EH (cell line): ENCODE measurements at places on chromosomes 1 and 21.

DNA sequence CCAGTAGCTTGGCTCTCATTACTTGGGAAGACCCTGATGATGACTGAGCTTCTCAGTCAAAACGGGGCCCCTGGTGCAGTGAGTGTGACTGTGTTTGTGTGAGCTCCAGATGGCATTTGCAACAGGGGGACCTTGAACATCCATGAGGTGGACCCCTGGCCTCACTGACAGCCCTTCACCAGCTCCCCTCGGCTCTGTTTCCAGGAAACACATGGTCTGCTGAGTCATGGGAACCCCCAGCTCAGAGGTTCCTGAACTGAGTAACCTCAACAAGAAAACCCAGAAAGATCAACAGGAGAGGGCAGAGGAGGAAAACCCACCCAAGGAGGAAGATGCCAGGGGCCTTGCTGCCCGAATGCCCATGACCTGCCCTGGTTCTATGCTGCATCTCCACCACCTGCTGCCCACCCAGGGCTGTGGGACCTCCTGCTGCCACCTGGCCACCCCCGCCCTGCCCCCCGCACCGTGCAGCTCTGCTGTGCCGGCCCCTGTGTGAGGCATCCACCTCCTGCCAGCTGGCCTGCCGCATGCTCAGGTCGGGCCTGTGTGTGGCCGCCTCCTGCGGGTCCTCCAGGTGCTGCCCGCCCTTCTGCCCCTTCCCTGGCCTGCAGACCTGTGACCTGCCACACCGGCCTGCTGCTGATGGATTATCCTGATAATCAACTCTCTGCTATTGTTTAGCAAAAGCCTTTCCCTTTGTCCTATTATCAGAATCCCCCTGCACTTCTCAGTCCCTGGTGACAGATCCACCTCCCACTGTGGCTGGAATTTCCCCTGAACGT lies 4.2 kb upstream of the KRTAP12-1 start:
- no peak for DNase-seq

DNA sequence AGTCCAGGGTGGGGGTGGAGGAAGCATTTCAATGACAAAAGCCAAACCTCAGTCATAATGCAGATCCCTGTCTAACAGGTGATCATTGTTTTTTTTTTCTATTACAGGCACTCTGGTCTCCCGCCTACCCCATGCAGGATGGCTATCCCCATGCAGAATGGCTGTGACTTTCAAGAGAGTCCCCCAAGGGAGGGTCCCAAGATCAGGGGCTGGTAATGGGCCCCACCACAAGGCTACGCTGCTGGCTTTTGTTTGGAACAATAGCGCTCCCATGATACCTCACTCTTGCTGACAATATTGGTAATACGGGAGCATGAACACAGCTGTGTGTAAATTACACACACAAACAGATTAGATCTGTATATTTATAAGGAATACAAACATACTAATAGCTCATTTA lies 119.4 kb downstream of the SLC45A1 start:
- no peak for DNase-seq

DNA sequence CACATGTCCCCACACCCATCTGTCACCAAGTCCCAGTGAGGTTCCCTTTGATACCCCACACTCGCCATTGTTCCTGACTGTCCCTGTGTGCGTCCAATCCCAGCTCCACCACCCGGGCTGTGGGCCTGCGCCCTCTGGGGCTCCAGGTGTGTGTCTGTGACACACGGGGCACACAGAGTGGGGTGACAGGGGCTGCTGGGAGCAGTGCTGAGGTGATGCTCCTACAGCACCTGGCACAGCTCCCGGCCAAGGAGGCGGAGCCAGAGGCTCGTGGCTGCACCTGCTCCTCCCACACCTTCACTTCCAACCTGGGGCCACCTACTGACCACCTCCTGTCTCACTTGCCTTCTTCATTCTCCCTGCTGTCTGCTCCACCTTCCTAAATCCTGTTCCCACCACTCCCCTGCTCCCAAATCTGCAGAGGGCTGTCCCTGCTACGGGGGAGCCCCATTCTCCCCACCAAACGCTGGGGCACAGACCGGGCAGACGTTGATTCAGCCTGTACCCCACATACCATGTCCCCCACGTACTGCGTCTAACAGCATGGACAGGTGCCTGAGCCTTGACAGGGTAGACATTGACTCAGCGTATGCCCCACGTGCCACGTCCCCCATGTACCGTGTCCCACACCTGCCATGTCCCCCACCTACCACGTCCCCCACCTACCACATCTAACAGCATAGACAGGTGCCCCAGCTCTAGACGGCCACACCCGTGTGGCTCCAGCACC lies 16.4 kb downstream of the WDR4 start:
- DNase-seq: no peak

DNA sequence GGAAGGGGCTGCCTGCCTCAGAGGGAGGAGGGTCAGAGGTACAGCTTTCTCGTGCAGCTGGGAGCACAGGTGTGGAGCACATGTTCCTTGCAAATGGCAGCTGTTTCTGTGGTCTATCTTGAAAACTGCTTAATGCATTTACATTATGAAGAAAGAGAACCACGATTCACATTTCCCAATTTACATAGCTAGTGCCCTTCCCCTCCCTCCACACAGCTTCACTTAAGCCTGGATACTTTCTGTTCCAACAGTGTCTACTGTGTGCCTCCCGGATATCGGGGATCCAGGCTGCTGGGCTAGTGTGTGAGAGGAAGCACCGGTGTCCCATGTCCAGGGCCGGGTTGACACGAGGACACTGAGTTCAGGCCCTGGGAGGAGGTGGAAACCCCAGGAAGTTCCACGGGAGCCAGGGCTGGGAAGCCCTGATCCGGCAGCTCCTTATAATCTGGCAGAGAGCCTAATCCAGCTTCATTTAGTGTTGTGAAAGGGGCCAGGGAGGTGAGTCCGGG lies 31.6 kb downstream of the TMCC2 start:
- DNase-seq: peak; percentile 43

DNA sequence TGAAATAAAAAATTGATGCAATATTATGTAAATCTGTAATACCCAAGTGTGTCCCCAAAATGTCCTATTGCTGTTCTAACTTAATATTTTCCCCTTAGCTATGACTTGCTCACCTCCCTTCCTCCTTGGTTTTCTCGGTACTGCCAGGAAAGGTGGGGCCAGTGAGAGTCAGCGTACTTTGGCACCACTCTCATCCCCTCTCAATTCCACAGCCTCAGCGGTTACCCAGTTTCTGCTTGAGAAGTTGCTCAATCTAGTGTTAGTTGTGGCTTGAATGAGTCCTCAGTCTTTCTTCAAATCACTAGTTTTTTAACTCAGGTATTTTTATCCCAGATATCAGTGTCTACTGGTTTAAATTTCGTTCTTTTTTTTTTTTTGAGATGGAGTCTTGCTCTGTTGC lies 32.3 kb downstream of the BCAS2 start:
- DNase-seq: no peak

GRCh38 chr1:26907071-26907917 lies 6.5 kb downstream of the NR0B2 start:
- DNase-seq: peak; percentile 94

- DNase-seq: peak; percentile 45
These were observed 75.5 kb downstream of the VCAM1 start for GRCh38 chr1:100794748-100795645.

GRCh38 chr1:220684890-220685289 lies 5.3 kb upstream of the C1orf115 start:
- DNase-seq: no peak

DNA sequence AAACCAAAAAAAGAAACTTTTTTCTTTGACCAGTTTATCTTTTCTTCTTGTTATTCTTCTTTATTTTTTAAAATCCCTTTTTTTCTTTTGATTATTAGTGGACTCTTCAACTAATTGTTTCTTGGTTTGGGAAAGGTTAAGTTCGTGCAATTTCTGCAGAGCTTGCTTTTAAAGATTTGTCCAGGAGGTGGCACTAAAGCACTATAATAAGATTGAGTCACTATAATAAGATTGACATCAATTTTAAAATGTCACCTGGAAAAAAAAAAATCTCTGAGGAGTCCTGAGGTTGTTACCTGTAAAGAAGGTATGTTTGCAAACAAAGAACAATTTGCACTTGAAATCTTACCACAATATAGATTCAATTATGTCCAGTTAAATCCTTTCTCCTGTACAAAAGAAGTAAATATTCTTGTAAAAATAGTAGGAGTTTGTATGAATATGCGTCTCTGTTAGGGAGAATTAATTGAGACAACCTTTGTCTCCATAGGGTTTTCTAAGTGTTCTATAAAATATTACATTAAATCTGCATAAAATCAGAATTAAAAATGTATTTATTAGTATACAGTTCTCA lies 166.7 kb downstream of the ADGRL4 start:
- peak; percentile 51 for DNase-seq

GRCh38 chr1:1022302-1023009 lies 2.5 kb downstream of the AGRN start:
- no peak for DNase-seq

GRCh38 chr1:236663934-236664333 lies 22.4 kb upstream of the ACTN2 start:
- DNase-seq: no peak

DNA sequence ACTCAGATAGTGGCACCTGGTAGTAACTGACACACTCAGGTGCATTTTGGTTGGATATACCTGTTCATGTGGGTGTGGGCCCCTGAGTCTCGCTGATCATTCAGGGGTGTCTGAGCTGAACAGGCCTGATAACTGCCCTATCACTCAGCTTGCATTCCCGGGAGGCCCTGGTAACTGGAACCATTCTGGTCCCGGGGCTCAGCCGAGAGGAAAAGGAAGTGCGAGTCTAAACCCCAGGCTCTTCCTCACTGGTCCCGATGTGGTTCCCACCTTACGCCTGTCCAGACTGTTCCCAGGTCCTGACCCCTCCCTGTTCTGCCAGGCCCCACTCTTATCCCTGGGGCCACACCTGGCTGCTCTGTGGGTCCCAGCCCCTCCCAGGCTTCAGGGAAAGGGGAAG lies 11.7 kb upstream of the CDK18 start:
- no peak for DNase-seq

DNA sequence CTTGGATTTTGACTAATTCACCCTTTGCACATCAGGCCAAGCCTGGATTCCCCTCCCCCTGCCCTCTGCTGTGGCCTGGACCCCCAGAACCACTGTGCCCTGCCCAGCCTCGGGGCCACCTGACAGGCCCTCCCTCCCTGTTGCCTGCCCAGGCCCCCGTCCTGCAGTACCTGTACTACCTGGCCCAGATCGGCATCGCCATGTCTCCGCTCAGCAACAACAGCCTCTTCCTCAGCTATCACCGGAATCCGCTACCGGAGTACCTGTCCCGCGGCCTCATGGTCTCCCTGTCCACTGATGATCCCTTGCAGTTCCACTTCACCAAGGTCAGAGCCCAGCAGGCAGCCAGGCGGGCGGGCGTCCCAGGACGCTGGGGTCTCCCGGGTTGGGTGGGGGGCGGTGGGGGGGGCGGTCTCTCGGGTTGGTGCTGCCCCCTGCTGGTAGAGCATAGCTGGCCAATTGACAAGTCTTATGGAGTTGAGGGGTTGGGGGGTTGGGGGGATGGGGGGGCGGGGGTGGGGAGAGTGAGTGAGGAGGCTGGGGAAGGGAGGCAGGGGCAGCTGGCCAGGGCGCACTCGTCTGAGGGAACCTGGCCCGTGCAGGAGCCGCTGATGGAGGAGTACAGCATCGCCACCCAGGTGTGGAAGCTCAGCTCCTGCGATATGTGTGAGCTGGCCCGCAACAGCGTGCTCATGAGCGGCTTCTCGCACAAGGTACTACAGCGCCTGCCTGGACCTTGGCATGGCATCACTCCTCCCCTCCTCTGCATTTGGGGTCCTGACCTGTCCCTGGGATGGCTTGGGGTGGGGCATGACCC lies 10.7 kb downstream of the AMPD2 start:
- DNase-seq: no peak

DNA sequence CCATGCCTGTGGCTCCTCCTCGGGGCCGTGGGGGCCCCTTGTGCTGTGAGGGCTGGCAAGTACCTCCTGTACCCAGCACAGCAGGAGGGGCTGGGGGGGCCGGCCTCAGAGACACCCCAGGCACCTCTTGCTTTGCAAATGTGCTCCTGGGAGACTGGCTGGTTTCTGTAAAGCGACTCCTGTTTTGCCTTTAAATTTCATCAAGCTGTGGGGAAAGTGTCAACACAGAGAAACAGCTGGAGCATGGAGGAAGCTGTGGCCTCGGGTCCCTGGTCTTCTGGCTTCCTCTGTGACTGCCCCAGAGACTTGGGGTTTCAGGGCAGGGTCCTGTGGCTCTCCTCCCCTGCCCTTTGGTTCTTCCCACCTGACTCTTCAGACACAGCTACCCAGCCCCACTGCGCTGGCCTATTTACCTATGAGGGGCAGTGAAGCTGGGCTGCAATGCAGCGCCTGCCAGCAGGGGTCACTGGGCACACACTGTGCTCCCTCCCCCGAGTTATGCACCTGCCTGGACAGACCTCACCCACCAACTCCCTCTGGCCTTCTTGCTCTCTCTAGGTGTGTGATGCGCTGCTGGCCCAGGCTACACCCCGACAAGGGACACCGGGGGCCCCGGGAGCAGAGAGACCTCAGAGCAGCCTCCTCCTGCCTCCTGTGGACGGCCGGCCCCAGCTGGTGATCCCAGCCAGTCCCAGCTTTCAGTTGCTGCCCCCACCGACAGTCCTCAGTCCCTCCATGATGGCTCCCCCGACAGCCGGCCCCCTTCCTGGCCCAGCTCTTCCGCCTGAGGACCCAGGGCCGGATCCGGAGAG lies 17.6 kb upstream of the PEX10 start:
- DNase-seq: no peak

DNA sequence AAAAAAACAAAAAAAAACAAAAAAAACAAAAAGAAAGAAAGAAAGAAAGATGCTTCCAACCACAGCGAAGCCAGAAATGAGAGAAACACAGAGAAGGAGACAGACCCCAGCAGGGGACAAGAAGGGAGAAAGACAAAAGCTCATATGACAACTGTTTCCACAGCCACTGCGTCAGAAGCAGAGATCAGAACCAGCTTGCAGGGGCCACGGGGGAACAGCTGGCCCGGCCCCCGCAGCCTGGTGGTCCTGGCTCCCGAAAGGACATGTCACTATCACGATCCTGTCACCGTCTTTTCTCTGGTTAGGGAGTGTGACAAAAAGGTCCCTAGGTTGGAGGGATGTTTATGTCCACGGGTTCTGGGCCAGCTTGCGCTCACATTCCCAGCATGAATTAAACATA lies 60.7 kb downstream of the ACOT7 start:
- no peak for DNase-seq

DNA sequence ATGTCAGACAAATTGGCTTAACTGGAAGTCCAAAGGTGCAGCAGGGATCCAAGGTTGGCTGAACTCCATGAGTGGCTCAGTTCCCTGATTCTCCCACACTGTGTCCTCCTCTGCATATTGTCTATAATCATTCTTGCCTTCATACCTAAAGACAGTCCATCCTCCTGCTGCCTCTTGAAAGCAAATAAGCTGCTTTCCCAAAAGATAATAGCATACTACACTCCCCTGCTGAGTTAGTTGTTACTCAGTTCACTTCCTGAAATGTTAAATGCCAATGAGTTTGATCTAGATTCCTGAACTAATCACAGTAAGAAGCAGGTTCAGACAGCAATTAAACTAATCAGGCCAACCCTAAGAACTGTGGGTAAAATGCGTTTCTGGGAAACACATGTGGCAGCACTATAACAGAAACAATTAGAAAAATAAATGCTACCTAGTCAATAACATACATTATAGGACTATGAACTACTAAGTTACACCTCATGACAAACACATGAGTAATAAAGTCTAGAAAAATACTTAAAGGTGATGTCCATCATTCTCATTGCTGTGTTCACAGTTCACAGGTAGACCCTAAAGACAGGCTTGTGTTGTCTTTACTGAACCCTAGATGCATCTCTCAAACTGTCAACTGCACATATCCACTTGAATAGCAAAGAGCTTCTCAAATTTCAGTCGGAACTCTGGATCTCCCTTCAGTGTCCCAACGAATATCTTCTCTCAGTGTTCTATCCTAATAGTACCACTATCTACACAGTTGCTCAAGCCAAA lies 50.8 kb upstream of the BOLA1 start:
- DNase-seq: peak; percentile 6
